Stimulated activated CD4-positive, alpha-beta T cell treated with anti-CD3 and anti-CD28 coated beads, TNF-alpha, amount 100 ng/mL, for 24 hours (primary cell): ENCODE measurements at places on chromosomes 3 and 15.

- no peak for DNase-seq
Observed at GRCh38 chr3:149572796-149573414, 84.9 kb downstream of the WWTR1 start.

DNA sequence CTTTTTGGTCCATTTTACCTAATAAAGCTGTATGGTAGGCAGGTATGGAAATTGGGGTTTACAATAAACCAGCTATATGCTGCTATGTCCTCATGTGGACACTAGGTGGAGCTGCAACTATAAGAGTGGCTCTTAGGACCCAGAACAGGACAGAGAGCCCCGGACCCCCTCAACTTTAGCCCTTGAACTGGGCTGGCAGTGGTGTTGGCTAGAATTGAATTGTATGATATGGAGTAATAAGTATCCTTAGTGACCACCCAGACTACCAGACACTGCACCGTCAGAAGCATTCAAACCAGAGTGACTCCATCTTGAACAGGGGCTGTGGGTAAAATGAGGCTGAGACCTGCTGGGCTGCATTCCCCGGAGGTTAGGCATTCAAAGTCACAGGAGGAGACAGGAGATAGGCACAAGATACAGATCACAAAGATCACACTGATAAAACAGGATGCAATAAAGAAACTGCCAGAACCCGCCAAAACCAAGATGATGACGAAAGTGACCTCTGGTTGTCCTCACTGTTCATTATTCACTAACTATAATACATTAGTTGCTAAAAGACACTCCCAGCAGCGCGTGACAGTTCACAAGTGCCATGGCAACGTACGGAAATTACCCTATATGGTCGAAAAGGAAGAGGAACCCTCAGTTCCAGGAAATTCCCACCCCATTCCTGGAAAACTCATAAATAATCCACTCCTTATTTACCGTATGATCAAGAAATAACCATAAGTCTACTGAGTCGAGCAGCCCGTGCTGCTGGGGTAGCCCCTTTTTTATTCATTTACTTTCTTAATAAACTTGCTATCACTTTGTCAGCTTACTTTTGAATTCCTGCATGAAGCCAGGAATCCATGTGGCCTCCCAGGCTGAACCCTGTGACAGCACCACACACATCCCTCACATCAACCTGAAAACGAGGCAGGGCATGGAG, 68.7 kb upstream of the BLM start:
- peak; percentile 41 for DNase-seq

- no peak for DNase-seq
Observed at GRCh38 chr3:53185761-53186465, 24.9 kb downstream of the PRKCD start.

GRCh38 chr3:53120336-53120735, 9.9 kb downstream of the RFT1 start:
- no peak for DNase-seq

DNA sequence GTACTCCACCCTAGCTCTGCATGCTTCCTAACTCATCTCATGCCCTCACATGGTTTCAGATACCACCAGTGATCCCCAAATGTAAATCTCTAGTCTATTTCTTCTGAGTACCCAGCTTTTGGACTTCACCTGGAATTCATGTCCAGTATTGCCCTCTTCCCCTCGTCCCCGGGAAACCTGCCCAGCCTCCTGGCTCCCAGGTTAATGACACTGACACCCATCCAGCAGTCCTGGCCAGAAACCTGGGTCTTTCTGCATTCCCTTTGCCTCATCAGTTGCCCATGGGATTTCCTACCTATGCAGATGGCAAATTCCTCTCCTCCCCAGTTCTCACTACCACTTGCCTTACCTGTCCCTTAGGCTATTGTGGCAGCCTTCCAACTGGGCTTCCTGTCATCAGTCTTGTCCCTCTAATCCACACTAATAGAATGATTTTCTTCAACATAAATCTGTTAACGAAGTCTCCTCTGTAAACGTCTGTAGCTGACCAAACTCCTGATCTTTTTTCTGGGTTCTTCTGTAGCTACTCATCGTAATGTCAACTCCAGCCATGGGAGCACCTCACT, 15.3 kb upstream of the MYLK start:
- DNase-seq, result no peak

GRCh38 chr15:42140383-42141070, 15.9 kb downstream of the PLA2G4F start:
- DNase-seq, result no peak

GRCh38 chr3:12932347-12932746, 91.0 kb upstream of the RPL32 start:
- DNase-seq, result no peak

GRCh38 chr3:67296039-67296892, 298.2 kb downstream of the KBTBD8 start:
- DNase-seq, result no peak

DNA sequence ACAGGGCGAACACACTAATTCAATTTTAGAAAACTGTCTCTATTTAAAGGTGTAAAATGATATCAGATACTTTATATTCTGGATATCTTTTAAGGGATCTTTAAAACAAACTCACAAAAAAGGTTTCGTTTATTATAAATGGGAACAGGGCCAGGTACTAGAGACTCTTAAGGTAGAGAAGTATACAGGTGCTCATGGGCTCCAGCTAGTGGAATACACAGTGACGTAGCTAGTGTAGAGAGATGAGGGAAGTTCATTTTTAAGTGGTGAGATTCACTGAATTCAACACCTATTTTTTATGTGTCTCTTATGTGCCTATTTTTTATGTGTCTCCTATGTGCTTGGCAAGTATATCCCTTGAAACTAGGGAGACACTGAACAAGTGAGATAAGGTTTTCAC, 132.7 kb upstream of the FAM3D start:
- no peak for DNase-seq

- no peak for DNase-seq
Observed at GRCh38 chr3:99683465-99683864, 45.1 kb downstream of the COL8A1 start.

DNA sequence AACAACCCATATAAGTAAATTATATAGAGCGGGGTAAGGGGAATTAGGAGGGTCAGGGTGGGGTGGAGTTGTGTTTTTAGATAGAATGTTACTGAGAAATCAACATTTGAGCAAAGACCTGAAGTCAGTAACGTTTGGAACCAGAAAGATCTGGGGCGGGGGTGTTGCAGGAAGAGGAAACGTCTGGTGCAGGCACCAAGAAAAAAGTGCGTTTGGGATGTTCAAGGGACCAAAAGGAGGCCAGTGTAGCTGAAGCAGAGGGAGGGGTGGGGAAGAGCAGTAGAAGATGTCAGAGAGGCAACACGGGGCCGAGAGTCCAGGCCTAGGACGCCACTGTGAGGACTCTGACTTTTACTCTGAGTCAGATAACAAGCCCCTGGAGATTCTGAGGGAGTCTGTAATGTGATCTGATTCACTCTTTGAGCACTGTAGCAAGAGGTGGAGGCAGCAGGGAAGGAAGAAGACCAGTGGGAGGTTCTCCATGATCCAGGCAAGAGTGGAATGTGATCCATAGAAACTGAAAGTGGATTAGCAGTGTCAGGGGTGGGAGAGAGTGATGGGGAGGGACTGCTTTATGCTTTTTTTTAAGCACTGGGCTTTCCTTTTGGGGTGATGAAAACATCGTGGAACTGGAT, 179.3 kb upstream of the CHRM5 start:
- no peak for DNase-seq

- DNase-seq, result no peak
Observed at GRCh38 chr3:50815844-50816243, 141.1 kb downstream of the DOCK3 start.

DNA sequence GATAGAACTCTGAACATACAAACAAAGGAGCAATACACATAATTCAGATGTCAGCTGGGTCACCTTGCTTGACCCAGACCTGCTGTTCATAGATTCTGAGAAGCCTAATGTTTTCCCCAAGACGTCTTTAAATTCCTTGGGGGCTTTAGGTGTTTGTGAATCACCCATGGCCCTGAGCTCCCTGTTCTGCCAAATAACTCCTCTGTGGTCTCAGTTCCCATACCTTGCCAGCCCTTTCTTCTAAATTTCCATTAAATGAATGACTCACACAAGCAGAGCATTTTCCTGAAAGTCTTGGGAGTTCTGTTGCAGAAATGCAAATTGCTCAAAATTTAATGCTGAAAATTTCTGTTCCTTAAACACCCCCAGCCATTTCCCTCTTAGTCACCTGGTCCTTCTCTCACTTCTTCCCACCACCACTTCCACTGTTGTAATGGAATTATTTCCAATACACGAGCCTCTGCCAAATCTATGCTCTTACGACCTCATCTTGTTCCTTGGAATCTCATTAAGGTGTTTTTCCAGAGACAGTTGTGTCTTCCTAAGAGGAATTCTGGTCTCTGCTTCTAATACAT, 33.4 kb upstream of the PSMD6 start:
- DNase-seq, result no peak

DNA sequence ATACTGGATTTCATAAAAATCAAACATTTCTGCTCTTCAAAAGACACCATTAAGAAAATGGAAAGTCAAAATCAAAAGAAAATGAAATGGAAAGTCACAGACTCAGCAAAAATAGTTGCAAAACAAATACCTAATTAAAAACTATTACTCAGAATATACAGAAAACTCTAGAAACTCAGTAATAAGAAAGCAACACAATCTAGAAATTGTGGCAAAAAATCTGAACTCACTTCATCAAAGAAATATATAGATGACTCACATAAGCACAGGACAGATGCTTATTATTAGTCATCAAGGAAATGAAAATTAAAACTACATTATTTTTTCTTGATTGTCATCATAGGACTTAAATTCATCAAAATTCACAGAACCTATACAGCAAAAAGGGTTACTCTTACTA, 430.0 kb downstream of the SHQ1 start:
- DNase-seq, result no peak

GRCh38 chr3:157782236-157782635, 279.0 kb upstream of the VEPH1 start:
- DNase-seq, result no peak

GRCh38 chr3:101690972-101691371, 4.5 kb upstream of the RPL24 start:
- no peak for DNase-seq

DNA sequence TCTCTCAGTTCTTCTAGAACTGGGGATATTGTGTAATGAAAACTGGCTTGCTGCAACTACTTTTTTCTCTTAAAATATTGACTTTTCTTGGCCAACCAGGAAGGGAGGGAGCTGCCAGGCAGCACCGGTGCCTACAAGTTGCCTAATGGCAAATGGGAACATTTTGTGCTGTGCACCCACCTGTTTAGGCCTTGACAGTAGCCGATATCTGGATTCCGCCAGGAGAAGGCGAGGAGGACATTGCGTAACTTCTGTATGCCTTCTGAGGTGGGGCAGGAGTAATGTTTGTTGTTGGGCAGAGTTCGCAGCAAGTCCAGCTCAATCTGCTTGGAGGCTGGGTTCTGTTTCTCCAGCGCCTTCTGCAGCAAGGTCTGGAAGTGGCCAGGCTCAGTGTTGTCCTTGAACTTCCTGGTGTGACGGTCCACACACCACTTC, 64.9 kb downstream of the TBC1D2B start:
- no peak for DNase-seq

GRCh38 chr15:67479781-67480505, 41.0 kb upstream of the C15orf61 start:
- no peak for DNase-seq

GRCh38 chr3:149581248-149581647, 76.6 kb downstream of the WWTR1 start:
- DNase-seq, result no peak

GRCh38 chr3:43584043-43584826, 37.6 kb downstream of the ANO10 start:
- DNase-seq, result no peak

GRCh38 chr3:79598594-79598993, 169.2 kb downstream of the ROBO1 start:
- no peak for DNase-seq

DNA sequence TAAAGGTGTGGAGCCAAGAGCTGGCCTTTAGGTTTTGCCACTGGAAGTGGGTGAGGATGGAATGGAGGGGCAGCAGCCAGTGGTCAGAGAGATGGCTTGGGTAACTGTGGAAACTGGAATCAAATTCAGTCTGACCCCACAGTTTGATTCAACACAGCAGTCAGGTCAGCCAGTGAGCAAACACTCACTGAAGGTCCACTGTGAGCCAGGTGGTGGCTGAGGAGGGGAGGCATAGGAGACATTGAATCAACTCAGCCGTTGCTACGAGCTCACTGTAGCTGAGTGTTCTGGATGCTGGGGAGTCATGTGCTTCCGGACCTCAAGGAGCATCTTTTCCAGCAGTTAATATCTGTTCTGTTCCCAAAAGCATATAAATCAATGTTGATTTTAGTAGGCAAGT, 37.5 kb downstream of the LPP start:
- no peak for DNase-seq

DNA sequence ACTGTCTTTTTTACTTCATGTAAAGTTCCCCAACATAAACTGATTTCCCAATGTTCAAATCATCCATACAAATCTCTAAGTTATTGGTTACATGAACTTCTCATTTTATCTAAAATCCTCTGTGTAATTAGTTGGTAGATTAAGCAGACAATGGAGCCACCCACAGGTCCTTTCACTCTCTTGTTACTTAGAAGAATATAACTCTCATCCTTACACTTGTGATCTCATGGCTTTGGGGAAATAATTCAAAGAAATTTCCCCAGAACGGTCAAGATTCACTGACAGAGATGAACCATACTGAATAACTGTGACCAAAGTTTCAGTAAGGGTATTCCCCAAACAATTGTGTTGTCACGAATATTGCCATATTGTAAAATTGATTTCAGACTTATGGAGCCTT, 1102.6 kb upstream of the EPHA6 start:
- DNase-seq, result no peak

GRCh38 chr3:64308931-64309330, 83.7 kb upstream of the PRICKLE2 start:
- no peak for DNase-seq

GRCh38 chr3:50345586-50346234, at the start of gene ZMYND10:
Gene ZMYND10 (minus strand): TSS chr3:50345732. CDS start chr3:50345579, 153 bp downstream.
- DNase-seq, result peak; percentile 53

- no peak for DNase-seq
Observed at GRCh38 chr3:9730657-9731205, 804 bp upstream of the BRPF1 start.

DNA sequence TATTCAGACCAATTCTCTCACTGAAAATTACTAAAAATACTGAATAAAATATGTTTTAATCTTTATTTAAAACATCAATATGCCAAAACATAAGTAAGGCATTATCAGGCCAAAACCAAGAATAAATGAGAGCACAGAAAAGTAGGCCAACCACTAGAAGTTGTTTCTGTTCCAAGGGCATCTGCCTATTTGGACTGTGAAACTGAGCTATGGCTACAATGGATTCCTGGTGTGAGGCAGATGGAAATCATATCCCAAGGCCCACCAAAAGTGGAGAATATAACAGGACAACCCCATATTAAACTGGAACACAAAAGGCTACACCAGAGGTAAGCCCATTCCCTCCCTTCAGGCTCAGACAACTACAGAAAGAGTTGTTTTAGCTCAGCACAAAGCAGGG, 302.8 kb upstream of the IL12A start:
- no peak for DNase-seq
